ENCODE measurements at places on chromosomes 4 and X.

- no peak for DNase-seq
Observed at GRCh38 chr4:86686741-86687140, 92.6 kb downstream of the PTPN13 start.

GRCh38 chr4:31106419-31106818 is 386.2 kb downstream of the PCDH7 start:
- DNase-seq = no peak

DNA sequence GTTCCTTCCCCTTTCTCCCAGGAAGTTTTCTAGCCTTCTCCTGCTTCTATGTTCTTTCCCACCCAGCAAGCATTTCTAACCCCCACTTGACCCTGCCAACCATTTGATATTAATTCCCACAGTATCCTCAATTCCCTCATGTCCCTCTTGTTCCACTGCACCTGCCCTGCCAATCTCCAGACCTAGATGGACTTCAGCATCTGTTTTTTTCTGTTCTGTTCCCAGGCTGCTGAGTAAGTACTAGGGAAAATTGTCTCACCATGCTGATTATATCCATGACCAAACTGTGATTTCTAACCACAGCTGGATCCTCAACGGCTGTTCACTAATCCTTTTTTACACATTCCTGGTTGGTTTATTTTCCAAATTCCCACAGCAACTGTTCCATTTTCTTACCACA is 37.7 kb downstream of the CLCN5 start:
- DNase-seq = no peak

DNA sequence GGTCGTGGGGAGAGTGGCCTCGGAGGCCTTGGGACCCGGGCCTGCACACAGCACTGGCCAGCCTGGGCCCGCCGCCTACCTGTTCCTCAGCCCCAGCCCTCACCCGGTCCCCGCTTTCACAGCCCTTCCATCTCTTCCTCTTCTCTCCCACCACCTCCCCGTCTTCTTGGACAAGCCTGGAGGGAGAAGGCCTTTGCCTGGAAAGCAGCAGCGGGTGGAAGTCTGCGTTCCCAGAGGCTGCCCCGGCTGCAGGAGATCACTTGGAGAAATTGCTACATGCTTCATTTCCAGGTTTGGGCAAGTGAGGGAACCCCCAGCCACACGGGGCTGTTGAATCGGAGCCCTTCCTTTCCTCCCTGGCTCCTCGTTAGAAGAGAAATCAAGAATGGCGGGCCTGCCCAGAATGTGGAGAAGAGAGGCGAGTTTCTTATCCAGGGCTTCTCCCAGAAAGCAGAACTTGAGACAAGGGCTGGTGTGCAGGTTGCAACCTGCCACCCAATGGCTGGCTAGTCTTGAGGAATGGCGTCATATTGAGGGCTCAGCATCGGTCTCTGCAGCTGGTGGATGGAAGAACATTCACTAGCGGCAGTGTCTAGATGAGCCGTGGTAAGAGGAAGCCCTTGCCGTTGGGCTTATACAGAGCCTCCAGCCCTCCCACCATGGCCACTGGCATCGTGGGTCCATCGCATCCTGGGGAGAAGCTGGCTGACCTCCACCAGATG is 1.2 kb upstream of the PDZD4 start:
- no peak for DNase-seq

DNA sequence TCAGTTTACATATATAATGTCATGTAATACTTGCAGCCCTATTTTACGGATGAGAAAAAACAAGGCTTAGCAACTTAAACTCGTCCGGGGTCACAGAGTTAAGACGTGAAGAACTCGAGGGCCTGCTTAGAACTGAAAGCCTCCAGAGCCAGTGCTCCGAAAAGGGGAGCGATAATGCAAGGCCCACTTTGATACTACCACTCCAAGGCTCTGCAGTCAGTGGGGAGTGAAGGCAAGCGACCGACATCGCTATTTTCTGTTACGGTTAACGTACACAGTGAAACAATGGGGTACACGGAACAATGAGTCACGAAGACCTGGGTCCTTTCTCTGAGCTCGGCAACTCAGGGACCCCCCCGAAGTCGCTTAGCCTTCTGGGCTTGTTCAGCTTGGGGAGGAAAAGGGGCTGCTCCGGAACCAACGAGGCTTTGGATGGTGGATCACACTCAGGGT is 965 bp downstream of the PPA2 start:
- DNase-seq = no peak

DNA sequence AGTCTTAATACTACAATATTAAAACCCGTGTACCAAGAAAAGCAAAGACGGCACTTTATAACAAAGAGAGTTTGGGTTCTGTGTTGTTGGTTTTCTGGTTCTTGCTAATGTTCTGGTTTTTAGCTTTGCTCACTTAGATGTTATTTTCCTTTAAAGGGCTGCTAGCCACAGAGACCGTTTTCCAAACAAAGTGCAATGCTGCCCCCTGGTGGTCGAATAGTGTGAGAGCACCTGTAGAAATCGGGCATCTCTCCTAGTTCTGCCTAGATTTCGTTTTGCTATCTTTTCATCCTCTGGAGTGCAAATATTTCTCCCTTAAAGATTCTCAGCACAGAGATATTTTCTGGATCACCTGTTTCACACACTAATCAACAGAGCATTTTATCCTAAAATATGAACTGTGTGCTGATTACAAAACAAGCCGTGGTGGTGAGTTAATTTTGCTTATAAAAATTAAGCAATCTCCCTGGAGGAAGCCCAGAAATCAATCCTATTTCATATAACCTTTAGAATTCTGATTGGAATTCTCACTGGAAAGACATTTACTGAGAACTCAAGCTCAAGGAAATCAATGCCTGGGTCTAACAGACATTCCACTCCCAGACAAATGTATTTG is 334.5 kb upstream of the NOCT start:
- peak; percentile 23 for DNase-seq

DNA sequence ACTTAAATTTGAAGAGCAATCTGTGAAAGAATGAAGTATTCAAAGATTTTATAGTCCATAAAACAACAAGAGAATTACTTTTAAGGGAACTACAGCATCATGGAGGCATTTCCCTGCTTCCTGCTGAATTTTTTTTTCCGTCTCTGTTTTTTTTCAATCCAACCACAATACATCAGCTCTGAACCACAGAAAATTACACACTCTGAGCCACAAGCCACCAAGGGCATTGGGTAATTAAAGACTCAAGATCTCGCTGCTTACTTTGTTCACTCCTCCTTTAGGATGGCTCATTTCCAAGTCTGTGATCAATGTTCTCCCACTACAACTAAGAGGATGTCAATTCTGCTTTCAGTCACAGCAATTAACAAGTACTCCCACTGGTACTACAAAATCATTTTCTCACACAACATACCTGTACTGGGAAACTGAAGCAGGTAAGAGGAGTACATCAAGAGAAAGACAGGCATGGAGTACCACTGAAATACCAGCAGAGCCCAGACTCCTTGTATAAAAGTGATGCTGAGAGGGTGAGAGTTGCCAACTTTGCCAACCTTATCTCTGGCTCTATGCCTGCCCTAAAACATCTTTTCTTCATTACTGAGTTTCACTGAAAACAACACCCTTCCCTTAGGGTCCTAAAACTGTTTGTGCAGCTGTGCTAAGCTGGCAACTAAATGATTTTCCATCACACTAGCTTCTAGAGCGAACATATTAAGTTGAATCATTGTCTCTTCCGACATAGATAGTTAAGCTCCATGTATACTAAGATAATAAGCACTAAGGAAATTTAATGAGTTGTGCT is 105.8 kb upstream of the MAGEB18 start:
- DNase-seq = no peak
